LNCaP clone FGC (cell line): ENCODE measurements at places on chromosomes 16 and 17.

DNA sequence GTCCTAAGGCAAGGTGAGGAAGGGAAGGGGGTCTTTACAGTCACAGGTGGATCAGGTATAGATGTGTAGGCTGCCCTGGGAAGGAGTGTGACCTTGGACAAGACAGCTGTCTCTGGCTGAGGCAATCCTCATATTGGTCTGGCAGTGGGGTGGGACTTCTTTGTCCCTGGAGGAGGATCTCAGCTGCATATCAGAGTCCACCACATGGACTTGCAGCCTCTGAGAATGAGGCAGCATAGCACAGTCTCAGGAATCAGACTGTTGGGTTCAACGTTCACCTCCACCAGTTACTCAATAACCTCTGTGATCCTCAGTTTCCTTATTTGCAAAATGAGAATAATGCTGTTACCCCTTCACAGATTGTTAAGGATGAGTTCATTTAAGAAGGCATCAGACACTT, 33.4 kb downstream of the ACSM2A start:
- no peak for DNase-seq

DNA sequence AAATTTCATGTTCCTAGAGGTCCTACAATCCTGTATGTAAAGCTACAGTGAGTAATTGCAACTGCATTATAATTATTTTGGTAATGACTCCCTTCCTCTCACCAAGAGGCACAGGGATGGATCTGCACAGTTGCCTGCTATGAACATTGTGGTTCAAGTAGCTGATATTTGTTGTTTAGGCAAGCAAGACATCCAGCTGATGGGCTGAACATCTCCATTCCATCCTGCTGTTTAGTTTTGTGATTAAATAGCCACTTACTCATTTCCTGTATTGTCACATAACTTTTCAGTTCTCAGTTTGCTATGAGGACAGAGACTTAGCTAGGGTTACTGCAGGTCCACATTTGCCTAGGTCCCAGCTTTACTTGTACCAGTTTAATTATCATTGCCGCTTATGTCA, 181.2 kb upstream of the TBX2 start:
- no peak for DNase-seq

- no peak for DNase-seq
These were observed 21.6 kb downstream of the SPNS2 start for GRCh38 chr17:4520060-4520893.

- DNase-seq: no peak
These were observed 4.8 kb downstream of the PPM1D start for GRCh38 chr17:60604686-60605334.

DNA sequence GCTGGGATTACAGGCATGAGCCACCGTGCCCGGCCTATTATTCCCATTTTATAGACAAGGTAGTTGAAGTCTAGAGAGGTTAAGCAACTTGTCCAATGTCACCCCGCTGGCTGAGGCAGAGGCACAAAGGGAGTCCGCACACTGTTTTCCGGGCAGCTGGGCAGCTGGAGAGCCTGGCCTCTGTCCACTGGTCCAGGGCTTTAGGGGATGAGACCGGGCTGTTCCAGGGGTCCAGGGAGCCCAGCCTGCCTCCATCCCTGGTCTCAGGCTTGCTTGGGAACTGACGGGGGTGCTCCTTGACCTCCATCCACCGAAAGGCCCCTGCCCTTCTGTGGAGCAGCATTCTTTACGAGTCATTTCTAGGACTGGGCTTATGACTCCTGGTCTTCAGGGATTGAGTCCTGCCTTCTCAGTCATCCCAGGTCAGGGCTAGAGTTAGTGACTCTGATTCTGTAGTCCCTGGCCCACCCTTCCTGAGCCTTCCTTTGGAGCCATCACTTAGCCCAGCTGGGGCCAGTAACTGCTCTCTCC, 37.5 kb downstream of the SOCS3 start:
- no peak for DNase-seq

DNA sequence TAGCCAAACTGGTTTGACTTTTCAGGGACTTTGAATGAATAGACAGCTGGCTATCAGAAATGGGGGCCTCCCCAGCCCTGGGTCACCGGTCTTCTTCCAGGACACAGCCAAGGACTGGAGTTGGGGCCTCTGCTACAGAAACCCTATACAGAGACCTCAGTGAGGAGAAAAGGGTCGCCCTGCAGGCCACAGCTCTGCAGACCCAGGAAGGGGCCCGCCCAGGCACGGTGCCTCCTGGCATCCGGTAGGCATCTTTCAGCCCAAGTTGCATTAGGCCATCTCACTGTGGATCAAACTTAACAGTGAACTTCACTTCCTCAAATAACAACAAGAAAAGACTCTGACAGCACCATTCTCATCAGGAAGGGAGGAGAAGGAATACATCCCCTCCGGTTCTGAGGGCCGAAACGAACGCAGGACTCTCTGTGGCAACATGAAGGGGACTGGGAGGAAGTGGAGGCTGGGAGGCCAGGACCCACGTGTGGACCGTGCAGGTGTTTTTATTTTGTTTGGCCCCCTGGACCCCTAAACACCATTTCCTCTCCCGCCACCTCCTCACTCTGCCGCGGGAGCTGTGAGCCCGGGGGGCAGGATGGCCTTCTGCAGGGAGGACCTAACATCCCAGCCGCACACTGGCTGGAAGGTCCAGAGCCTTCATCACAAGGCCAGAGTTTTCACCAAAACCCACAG, 7.2 kb downstream of the SLC38A10 start:
- no peak for DNase-seq

- no peak for DNase-seq
These were observed 23.1 kb downstream of the CREBBP start for GRCh38 chr16:3857189-3858043.

GRCh38 chr16:86395477-86395876, 114.8 kb upstream of the FOXF1 start:
- DNase-seq: no peak

DNA sequence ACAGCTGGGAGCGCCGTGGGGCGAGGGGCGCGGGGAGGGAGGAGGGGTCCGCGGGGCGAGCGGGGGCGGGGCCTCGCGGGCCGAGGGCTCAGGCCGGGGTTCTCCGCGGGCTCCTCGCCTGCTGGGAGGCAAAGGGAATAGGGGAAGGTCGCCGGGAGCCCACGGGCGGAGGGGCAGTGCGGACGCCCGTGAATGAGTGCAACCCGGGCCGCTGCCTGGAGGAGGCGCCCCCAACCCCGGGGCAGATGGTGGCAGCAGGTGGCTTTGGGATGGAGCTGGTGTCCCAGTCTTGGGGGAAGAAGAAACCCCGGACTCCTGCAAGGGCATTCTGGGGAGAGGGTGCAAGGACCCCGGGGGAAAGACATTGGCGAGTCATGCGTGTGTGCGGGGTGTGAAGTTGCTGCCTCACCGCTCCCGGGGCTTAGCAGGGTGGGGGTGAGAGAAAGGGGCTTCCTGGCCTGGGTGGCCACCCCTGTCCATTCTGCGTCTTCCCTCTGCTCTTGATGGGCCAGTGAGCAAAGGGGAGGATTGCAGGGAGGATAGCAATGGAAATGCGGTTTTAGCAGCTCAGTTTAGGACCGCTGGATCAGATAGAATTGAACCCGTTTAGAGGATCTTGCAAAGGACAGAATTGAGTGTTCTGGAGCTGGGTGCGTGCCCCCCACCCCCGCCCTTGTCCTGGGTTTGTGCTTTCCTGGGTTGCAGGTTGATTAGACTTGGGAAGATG, 526 bp downstream of the KIAA0513 start:
- no peak for DNase-seq
